Activated CD4-positive, alpha-beta T cell treated with anti-CD3 and anti-CD28 coated beads for 36 hours (primary cell): ENCODE measurements at places on chromosomes 3 and 15. TPM values are rescaled to one million over a fixed set of nuclear protein-coding genes. Genes with fewer than 3 reads are reported as not detected.

The CGNL1 gene
- not detected for total RNA-seq

DNA sequence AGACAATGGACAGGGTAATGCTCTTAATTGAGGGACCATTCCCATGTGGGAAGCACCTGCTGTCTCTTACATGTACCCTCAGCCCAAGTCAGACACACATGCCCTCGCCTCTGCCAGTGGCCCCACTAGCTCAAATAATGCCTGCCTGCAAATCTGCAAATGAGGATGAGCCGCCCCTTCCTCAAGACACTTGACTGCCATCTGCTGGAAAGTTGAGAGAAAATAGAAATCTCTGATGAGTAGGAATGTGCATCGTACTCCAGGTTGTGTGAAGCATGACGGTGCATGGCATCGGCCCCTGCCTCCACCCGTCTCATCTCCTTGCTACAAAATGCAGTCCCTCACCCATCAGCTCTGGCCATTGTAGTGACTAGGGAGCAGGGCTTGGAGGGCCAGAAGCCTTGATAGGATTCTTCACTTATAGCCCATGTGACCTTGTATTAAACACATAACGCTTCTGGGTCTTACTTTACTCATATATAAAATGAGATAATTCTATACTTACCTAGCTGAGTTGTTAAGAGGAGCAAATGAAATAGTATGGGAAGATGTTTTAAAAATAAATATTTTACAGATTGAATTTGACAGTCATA is 6.3 kb upstream of the SCN5A start:
- peaks cover 23% of the 10 kb centered on the region for H3K27me3 ChIP-seq
- H3K4me3 ChIP-seq, result no peak overlapping the region
- DNase-seq, result peak; percentile 33
- H3K4me1 ChIP-seq, result peaks cover 9% of the 10 kb centered on the region

The IDH3A gene
- total RNA-seq, result 129 TPM

DNA sequence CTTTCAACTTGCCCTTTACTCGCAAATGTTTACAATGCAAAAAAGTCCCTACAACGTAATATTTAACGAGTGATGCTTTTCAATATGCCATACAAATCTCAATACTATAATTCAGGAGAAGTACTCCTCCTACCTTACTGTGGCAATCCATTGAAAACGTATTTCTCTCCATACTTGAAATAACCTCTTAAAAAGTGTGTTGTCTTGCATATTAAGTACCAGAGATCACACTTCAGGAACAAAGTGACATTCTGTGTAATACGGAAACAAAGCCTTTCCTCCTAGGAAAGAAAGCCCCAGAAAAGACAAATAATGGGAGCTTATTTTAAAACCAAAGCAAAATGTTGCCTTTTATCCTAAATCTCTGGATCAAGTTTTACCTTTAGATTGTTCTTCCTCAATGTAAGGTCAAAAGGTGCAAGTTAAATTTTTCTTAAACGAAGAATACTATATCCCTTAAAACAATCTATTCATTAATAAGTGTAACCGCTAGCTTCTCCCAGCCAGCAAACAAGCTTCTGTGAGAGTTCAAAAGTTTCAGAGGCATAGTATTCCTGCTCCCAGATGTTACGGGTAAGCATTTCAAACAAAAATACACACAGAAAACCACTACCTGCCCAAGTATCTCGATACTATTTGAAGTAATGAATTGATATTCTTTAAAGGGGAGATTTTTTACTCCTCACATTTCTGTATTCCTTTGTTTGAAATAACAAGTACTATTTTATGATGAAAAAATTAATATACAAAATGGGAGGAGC is 1.7 kb downstream of the TJP1 start:
- H3K4me1 ChIP-seq, result peaks cover 11% of the 10 kb centered on the region
- H3K36me3 ChIP-seq, result peaks cover 11% of the 10 kb centered on the region

DNA sequence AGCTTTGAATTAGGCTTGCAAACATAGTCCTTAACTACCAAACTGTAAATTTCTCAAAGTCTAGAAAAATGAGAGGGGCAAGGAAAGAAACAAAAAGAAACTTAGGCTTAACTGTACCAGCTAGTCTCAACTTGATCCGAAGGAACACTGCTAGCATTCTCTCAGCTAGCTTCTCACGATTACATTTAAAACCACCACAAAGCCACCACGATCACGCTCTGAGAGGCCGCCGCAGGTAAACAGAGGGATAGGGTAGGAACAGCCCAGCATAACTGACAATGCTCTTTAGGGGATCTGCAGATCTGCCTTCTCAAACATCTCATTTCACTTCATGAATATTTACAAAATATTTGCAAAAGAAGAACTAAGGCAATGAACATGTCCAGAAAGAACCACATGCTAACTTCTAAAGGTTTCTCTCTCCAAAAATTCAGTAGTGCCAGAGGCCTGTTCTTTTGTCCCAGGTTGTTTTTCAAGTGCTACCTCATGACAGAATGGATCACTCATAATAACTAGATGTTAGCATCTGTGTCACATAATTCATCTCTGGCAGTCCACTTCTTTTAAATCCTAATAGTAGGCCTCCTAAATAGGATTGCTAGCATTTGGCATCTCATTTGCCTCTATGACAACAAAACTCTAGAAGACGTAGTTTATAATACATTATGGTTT is 18.9 kb downstream of the VGLL4 start:
- H3K27ac ChIP-seq, result peak overlapping the region; percentile 86
- peak overlapping the region; percentile 52 for H3K4me3 ChIP-seq
- H3K4me1 ChIP-seq, result peaks cover 70% of the 10 kb centered on the region
- peaks cover 9% of the 10 kb centered on the region for H3K36me3 ChIP-seq

- no peaks in the 10 kb centered on the region for H3K36me3 ChIP-seq
- H3K4me1 ChIP-seq, result no peaks in the 10 kb centered on the region
- no peak overlapping the region for H3K4me3 ChIP-seq
- no peak overlapping the region for H3K27ac ChIP-seq
- no peak for DNase-seq
These were observed 199.8 kb upstream of the ALCAM start for GRCh38 chr3:105166893-105167292.

GRCh38 chr15:63999177-63999576 is 47.1 kb downstream of the DAPK2 start:
- peaks cover 19% of the 10 kb centered on the region for H3K4me1 ChIP-seq
- H3K27me3 ChIP-seq, result peaks cover 6% of the 10 kb centered on the region
- no peak overlapping the region for H3K4me3 ChIP-seq
- H3K36me3 ChIP-seq, result no peaks in the 10 kb centered on the region
- H3K27ac ChIP-seq, result no peak overlapping the region

DNA sequence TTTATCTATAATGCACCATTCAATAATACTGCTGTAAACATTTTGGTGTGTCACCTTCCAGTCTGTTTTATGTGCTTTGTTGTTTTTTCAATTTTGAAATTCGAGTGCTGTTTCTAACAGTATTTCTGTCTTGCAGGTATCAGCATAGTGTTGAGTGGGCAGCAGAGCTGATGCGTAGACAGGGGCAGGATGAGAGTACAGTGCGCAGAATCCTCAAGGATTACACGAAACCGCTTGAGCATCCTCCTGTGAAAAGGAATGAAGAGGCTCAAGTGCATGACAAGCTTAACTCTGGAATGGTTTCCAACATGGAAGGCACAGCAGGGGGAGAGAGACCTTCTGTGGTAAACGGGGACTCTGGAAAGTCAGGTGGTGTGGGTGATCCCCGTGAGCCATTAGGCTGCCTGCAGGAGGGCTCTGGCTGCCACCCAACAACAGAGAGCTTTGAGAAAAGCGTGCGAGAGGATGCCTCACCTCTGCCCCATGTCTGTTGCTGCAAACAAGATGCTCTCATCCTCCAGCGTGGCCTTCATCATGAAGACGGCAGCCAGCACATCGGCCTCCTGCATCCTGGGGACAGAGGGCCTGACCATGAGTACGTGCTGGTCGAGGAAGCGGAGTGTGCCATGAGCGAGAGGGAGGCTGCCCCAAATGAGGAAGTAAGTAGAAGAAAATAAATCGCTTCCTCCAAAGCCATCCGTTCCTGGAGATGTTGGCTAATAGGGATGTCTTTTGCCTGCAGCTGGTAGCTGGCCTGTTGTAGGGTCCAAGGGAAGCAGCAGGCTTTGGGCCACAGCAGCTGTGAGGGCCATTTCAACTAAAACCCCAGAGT is 19.1 kb downstream of the TSEN2 start:
- H3K4me3 ChIP-seq, result no peak overlapping the region
- no peak for DNase-seq
- no peaks in the 10 kb centered on the region for H3K4me1 ChIP-seq
- H3K27ac ChIP-seq, result no peak overlapping the region

- H3K27ac ChIP-seq, result no peak overlapping the region
- no peaks in the 10 kb centered on the region for H3K36me3 ChIP-seq
- peaks cover 43% of the 10 kb centered on the region for H3K27me3 ChIP-seq
These were observed 797 bp downstream of the MAP3K13 start for GRCh38 chr3:185363662-185364203.

The LMLN gene
- total RNA-seq, result 7.7 TPM

GRCh38 chr15:63879211-63879610 is 45.5 kb upstream of the HERC1 start:
- H3K4me3 ChIP-seq, result no peak overlapping the region
- no peak for DNase-seq
- H3K36me3 ChIP-seq, result no peaks in the 10 kb centered on the region
- H3K27me3 ChIP-seq, result no peaks in the 10 kb centered on the region

The NPRL2 gene
- total RNA-seq, result 43.0 TPM

GRCh38 chr3:112366522-112366921 is 33.6 kb downstream of the CD200 start:
- H3K27ac ChIP-seq, result peak overlapping the region; percentile 68
- no peak overlapping the region for H3K4me3 ChIP-seq
- no peaks in the 10 kb centered on the region for H3K27me3 ChIP-seq

DNA sequence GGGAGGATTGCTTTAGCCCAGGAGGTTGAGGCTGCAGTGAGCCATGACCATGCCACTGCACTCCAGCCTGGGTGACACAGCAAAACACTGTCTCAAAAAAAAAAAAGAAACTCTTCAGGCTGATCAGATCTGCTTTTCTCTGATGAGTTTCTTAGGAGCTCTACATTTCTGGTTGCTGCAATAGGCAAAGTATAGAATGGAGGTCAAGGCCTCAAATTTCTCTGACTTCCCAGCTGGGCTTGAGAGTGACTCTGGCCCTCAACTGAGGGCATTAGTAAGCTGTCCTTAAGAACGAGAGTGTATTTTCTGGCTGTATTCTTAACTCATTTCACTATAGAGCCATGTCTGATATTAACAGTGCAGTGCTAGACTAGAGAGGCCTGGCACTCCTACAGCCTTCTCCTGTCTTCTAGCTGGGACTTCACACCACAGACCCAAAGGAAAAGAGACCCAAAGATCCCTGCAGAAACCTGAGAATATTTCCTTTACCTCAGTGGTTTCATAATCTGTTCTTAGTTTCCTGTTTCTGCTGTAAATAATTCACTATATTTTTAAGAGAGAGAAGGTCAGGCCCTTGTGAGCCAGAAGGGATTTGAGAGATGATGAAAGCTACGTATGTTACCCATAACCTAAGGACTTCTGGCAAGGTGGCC is 2.0 kb upstream of the NR1I2 start:
- H3K4me3 ChIP-seq, result no peak overlapping the region
- H3K36me3 ChIP-seq, result no peaks in the 10 kb centered on the region
- peaks cover 9% of the 10 kb centered on the region for H3K4me1 ChIP-seq
- H3K27me3 ChIP-seq, result no peaks in the 10 kb centered on the region

DNA sequence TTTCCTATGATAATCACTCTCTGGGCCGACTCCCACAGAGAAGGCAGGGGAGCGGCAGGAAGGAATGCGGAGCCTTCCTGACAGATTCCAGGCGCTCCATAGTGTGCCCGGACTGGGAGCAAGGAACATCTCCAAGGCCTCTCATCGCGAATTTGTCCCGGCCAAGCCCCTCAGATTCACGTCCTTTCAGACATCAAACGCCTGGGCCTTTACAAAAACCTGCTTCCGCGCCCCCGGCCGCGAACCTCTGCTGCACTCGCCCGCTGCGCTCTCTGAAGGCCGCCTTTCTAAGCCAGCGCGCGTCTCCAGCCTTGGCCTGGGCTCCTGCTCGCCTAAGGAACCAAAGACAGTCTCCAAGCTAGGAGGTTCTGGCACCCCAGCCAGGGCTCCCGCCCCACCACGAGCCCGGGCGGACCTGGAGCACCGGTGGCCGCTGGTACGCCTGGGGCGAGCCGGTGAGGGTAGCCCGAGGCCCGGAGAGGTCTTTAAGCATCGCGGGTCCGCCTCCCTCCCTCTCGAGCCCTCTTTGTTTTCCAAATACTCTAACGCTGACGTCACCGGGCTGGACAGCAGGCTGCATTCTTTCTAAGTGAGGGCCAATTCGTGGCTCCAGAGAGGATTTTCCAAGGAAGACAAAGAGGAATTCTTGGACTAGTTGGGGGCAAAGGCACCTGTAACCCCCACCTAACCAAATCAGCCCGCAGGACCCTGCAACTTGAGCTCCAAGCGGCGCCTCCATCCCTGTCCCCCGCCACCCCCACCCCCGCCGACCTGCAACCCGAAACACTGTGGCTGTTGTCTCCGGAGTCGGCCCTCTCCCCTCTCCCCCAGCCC is 759 bp downstream of the AMOTL2 start:
- no peak overlapping the region for H3K27ac ChIP-seq
- H3K4me1 ChIP-seq, result peaks cover 7% of the 10 kb centered on the region
- peak overlapping the region; percentile 68 for H3K4me3 ChIP-seq
- peaks cover 33% of the 10 kb centered on the region for H3K27me3 ChIP-seq
- H3K36me3 ChIP-seq, result no peaks in the 10 kb centered on the region
- no peak for DNase-seq

DNA sequence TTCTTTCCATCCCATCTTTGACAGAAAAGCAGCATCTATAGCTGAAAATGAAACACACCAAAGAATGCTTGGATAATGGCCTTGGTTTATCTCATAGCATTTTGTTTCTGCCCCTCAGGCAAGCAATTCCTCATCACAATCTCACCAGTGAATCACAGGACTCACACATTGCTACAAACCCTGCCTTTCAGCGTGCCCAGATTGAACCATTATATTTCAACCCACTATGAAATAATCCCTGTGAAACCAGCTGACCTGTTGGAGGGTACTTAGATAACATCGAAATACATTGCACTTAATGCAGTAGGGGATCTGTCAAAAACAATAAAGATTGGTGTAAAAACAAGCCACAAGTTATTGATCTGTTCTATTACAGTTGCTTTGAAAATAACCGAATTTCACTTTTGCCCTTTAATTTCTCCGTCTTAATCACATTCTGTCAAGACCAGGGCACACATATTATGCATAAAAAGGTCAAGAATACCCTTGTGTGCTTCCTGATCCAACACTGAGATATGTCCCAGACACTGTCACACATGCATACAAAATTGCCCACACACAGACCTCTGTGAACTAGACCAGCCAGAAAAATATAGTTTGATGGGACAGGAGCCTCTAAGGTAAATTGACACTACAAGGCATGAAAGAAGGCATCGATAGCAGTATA is 839.8 kb downstream of the NTRK3 start:
- no peaks in the 10 kb centered on the region for H3K27me3 ChIP-seq
- no peaks in the 10 kb centered on the region for H3K36me3 ChIP-seq
- no peak overlapping the region for H3K27ac ChIP-seq

DNA sequence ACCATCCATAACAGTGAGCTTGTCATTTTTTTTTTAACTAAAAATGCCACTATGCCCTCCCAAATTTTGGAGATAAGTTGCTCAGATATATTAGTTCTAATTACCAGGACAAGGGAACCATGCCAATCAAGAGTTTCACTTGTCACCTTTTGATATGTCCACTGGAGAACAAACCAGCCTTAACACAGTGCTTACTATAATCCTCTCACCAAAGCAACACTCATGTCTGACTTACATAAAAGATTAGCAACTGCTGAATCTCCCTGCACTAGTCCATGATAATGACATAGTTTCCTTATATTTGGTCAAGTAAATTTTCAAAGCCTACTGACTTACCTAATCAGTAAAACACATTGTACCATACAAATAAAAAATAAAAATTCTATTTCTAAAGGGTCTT is 44.4 kb downstream of the TTBK2 start:
- H3K4me3 ChIP-seq, result no peak overlapping the region
- no peak for DNase-seq
- H3K27me3 ChIP-seq, result no peaks in the 10 kb centered on the region
